ENCODE measurements at places on chromosomes 4 and X. TPM values are rescaled to one million over a fixed set of nuclear protein-coding genes. Genes with fewer than 3 reads are reported as not detected.

- no peak for DNase-seq
Observed at GRCh38 chr4:111984169-111984819, 161.0 kb upstream of the FAM241A start.

GRCh38 chrX:63506320-63506719, 155.2 kb upstream of the SPIN4 start:
- peak; percentile 21 for DNase-seq

FGFR3 gene
- 11.3 TPM for polyA plus RNA-seq

- no peak for DNase-seq
Observed at GRCh38 chr4:26611372-26611771, 27.5 kb downstream of the TBC1D19 start.

- no peak for DNase-seq
Observed at GRCh38 chrX:153524234-153524633, 6.8 kb downstream of the ATP2B3 start.

BMPR1B gene
- 0.02 TPM for polyA plus RNA-seq

GRCh38 chr4:162682651-162683050, 484.0 kb downstream of the NAF1 start:
- DNase-seq, result no peak

GRCh38 chr4:6751611-6752485, 30.7 kb upstream of the KIAA0232 start:
- DNase-seq, result no peak

- no peak for DNase-seq
Observed at GRCh38 chrX:102841706-102842003, 95.4 kb upstream of the RAB40AL start.

OTC gene
- polyA plus RNA-seq, result not detected

VCX3B gene
- polyA plus RNA-seq, result not detected

MAGEA2B gene
- not detected for polyA plus RNA-seq

GRCh38 chr4:1933700-1934099, 62.5 kb downstream of the NSD2 start:
- DNase-seq, result no peak

DNA sequence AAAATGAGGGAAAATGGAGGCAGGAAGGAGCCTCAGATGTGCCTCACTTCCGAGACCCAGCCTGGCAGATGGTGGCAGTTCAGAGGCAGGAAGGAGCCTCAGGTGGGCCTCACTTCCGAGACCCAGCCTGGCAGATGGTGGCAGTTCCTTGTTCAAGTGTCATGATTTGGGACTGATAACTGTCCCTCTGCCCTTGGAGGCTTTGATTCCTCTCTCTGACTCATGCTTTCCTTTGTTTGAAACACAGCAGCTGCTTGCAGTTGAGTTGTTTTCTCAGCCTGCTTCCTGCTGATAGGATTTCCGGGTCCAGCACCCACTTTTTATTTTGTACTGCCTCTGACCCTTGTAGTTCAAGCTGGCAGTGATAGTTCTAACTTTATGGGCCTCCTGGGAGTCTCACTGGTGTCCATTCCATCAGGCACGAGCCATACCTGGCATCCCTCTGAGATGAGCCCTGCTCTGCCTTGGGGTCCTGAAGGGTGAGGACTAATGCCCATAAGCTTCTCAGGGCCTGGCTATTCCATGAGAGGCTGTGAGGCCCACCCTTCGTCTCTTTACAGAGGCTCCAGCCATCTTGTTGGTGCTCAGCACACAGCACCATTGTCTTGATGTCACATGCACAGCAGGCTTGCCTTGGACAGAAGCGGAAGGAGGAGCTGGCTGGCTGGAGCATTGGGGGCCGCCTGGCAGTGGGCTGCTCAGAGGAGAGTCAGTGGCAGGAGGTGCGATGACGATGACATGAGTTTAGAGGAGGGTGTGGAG, 13.0 kb downstream of the RGS12 start:
- no peak for DNase-seq

- no peak for DNase-seq
Observed at GRCh38 chr4:76947369-76947768, 2.2 kb upstream of the SEPTIN11 start.

DNA sequence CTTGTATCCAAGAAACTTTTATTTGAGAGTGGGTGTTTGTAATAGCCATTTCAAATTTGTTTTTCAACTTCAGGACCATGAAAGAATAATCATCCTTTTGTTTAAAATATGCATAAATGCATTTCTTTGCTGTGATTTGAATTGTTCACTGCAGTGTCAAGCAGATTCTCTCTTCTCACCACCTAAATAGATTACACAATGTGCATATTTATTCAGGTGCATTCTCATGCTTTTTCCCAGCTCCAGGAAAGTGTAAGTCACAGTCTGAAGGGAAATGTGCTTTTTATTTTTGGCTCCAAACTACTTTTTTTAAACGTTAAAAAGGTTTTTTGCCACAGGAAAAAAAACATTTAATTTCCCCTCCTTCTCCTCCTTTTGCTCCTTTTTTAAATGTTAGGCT, 17.5 kb downstream of the C4orf33 start:
- DNase-seq, result no peak

PTTG2 gene
- not detected for polyA plus RNA-seq

SH3TC1 gene
- 16.7 TPM for polyA plus RNA-seq

GRCh38 chrX:79400623-79401022, 33.5 kb upstream of the ITM2A start:
- DNase-seq, result no peak

CXCL11 gene
- 0.32 TPM for polyA plus RNA-seq

DNA sequence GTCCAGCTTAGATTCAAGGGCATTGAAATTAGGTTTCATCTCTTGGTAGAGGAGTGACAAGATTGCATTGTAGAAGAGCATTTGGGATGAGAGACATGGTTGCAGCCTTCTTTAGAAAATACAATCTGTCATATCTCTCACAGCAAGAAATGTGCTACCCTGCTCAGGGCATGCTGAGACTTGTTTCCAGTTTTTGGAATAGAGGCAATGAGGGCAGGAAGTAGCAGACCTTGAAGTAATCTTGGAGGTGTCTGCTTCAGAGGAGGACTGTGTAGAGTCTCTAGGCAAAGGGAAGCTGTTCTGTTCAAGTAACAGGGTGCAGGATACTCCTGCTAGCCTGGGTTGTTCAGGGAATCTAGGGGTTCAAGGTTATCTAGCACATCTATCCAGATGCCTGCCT, 116.1 kb upstream of the ZNF827 start:
- peak; percentile 32 for DNase-seq

- no peak for DNase-seq
Observed at GRCh38 chrX:136202889-136203288, 48.3 kb downstream of the MAP7D3 start.

- DNase-seq, result no peak
Observed at GRCh38 chr4:172055046-172055445, 241.8 kb downstream of the GALNTL6 start.

- DNase-seq, result no peak
Observed at GRCh38 chrX:148474030-148474429, 26.4 kb upstream of the AFF2 start.

- DNase-seq, result peak; percentile 17
Observed at GRCh38 chr4:25813448-25814106, 49.2 kb downstream of the SEL1L3 start.

- peak; percentile 87 for DNase-seq
Observed at GRCh38 chr4:82785611-82786400, 12.8 kb downstream of the SCD5 start.

MAB21L2 gene
- polyA plus RNA-seq, result not detected

- DNase-seq, result no peak
Observed at GRCh38 chr4:31005037-31005436, 284.9 kb downstream of the PCDH7 start.

NEK1 gene
- polyA plus RNA-seq, result 3.4 TPM

GRCh38 chr4:110198435-110199416, at the start of gene ELOVL6:
Gene ELOVL6 (minus strand): TSS chr4:110198615. CDS start chr4:110198335, 280 bp downstream.
- DNase-seq, result no peak

DNA sequence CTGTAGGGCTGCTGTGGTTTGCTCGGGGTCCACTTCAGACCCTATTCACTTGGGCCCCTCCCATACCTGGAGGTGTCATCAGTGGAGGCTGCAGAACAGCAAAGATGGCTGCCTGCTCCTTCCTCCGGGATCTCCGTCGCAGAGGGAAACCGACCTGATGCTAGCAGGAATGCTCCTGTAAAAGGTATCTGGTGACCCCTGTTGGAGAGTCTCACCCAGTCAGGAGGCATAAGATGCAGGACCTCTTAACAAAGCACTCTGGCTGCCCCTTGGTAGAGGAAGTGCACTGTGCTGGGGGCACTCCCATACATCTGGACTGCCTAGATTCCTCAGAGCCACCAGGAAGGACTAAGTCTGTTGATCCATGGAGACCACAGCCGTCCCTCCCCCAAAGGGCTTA, 296.9 kb downstream of the GRID2 start:
- DNase-seq, result no peak

All from foreskin keratinocyte (primary cell).